Stimulated activated CD4-positive, alpha-beta T cell treated with anti-CD3 and anti-CD28 coated beads, TNF-alpha, amount 100 ng/mL, for 1 hour (primary cell): ENCODE measurements at places on chromosomes 2 and 18.

- DNase-seq = no peak
These were observed 1.1 kb downstream of the RNF103 start for GRCh38 chr2:86622519-86623042.

DNA sequence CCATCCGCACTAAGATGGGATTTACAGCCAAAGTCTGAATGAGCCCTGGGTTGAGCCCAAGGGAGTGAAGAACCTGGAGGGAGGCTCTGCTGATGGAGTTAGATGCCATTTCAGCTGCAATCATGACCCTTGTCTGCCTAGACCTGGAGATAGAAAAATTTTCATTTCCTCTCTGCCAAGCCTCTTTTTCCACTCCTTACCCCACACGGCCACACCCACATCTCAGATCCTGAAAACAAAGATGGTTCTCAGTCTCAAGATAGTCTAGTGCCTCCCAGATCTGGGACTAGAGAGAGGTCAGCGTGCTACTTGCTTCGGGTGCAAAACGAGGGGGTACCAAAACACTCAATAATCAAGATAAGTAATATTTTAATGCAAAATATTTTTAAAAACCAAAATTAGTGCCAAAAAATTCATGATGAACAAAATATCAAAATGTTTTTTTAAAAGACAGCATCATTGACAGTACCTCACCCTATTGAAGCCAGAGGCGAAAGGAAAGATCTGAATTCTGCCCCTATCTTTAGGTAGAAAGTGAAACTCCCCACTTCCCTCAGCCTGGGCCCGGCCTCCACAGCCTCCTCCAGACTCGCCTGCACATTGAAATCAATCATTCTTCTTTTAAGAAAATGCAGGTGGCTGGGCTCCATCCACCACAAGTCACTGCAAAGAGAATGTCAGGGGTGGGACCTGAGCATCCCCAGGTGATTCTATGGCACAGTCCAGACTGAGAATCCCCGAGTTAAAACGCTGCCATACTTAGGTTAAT lies 57.8 kb upstream of the GPR45 start:
- no peak for DNase-seq

DNA sequence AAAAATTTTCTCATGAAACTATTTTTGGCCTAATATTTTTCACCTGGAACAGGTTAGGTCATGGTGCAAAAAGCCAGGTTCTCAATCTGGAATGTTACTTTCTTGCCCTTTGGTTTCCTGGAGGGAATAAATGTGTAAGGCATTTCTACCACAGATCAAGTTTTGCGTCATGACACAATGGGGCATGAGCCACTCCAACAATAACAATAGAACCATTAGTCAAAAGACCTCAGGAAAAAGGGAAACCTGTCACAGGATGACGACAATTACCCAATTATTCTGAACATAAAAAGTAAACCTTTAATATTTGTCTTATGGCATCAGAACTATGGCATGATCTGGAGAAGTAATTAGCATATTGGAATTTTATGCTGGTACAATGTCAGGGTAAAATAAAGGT lies 88.2 kb upstream of the HNRNPA3 start:
- DNase-seq = no peak

GRCh38 chr2:75204833-75205232 lies 5.5 kb upstream of the TACR1 start:
- no peak for DNase-seq

- no peak for DNase-seq
These were observed 864.0 kb upstream of the FSHR start for GRCh38 chr2:50018292-50018691.

- DNase-seq = no peak
These were observed 259.0 kb downstream of the NBAS start for GRCh38 chr2:15302154-15302553.

DNA sequence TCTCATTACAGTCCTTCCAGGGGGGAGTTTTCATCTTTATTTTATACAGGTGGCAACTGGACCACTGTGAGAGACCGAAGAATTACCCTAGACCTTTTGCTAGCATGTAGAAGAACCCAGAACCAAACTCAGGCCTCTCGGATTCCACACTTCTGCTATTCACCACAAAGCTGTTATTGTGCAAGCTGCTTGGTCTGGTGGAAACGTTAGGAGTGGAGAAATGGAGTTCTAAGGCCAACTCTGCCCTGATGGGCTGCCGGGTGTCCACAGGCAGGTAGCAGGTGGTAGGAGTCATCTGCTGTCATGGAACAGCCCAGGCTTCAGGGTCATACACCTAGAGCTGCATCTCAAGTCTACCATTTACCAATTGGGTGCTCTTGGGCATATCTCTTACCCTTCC lies 218.8 kb downstream of the BCL11A start:
- DNase-seq = no peak

- no peak for DNase-seq
These were observed 95.7 kb downstream of the MAP3K20 start for GRCh38 chr2:173171321-173171720.

- DNase-seq = no peak
These were observed 1.9 kb downstream of the GORASP2 start for GRCh38 chr2:170930991-170931266.

- no peak for DNase-seq
These were observed 9.1 kb upstream of the TMEM37 start for GRCh38 chr2:119422360-119423107.

GRCh38 chr2:218432676-218433365 lies 13.9 kb downstream of the VIL1 start:
- DNase-seq = no peak

GRCh38 chr18:75161256-75162028 lies 47.5 kb downstream of the PTGR3 start:
- DNase-seq = no peak

- no peak for DNase-seq
These were observed 553.8 kb downstream of the EPHA4 start for GRCh38 chr2:221018262-221018661.

GRCh38 chr2:191983591-191983990 lies 136.7 kb upstream of the CAVIN2 start:
- no peak for DNase-seq

- DNase-seq = no peak
These were observed 54.8 kb upstream of the KLHL29 start for GRCh38 chr2:23330214-23330613.

DNA sequence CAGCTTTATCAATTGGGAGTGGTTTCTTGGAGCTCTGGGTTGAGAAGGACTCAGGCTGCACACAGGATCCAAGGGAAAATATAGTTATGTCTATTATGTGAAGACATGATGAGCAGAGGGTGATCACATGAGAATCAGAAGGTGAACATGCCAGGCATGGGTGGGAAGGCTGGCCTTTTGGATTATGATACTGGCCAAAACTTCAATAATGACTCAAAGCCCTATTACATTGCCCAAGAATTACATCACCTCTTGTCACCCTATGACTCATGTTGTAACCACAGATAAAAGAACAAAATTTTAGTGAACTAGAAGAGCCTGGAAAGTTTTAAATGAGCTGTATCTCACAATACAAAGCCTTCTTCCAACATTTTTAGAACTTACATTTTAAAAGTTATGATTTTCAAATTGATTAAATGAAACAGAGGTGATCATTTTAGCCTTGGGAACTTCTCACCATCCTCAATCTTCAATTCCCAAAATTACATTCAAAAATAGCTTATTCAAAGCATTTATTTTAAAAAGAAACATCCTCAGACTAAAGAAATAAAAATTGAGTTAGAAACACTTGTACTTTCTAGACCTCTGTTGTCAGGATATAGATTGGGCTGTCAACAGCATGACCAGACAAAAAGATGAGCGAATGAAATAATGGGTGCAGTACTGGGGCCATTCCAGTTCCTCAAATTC lies 428.3 kb downstream of the MBD2 start:
- no peak for DNase-seq

- DNase-seq = no peak
These were observed 5.3 kb upstream of the ACADL start for GRCh38 chr2:210230518-210230917.

DNA sequence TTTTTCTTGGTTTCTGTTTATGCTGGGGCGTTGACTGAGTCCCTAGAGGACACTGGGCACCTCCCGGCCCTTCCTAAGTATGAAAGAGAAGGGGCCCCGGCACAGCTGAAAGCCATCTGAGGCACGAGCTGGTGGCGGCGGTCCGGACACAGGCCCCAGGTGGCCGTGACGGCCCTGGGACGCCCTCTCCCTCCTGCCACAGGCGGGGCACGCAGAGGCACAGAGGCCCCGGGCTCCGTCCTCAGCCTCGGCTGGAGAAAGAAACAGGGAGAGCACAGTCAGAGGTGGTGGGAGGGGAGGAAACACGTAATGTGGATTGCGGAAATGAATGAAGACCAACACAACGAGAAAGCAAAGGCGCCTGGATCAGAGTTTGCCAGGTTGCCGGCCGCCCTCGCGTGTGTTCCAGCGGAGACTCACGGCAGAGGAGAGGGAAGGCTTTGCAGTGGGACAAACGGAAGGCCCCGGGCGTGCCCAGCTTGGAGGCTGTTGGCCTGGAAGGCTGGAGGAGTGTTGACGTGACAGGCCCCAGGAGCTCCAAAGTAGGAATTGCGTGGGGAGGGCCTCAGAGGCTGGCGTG lies 119.1 kb downstream of the PTGR3 start:
- DNase-seq = no peak

DNA sequence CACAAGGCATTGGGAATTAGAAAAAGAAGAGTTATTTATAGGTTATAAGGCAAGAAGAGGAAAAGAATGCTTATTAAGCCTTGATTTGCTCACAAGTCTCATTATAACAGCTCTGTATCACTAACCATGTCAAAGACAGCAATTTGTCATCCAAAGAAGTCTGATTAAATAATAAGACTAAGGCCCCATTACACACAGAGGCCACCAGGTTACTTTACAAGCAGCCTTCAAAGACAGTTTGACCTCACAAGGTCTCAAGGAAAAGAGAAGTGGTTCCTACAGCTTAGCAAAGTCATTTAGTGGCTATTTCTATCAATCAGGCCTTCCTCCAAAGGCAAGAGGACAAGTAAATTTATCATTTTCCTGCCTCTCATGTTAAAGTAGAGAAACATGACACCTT lies 188.5 kb downstream of the MBD2 start:
- DNase-seq = no peak

- DNase-seq = no peak
These were observed 5.1 kb downstream of the SCG2 start for GRCh38 chr2:223597076-223597475.

DNA sequence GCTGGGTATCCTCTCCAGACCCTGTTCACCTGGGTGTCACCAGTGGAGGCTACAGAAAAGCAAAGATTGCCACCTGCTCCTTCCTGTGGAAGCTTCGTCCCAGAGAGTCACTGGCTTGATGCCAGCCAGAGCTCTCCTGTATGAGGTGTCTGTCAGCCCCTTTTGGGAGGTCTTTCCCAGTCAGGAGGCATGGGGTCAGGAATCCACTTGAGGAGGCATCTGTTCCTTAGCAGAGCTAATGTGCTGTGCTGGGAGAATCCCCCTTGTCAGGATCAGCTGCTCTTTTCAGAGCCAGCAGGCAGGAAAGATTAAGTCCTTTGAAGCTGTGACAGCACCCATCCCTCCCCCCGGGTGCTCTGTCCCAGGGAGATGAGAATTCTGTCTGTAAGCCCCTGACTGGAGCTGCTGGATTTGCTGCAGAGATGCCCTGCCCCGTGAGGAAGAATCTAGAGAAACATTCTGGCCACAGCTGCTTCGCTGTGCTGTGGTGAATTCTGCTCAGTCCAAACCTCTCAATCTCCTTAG lies 121.8 kb downstream of the GPR39 start:
- DNase-seq = no peak
